ENCODE measurements at places on chromosomes 4 and X.

DNA sequence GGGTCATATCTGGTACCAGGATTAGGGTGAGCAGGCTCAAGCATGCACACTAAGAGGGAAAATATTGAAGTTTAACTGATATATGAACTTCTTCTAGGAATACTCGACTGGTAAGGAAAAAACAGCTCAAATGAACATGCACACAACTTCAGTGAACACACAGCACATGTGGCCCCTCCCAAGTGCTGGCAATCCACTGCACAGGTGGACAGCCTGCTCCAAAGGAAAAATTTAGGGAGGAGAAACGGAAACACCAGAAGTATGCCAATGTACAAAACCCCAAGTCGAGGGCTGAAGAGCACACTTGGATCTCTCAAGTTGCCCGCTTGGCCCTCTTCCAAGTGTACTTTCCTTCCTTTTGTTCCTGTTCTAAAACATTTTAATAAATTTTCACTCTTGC, 205.0 kb upstream of the FAM47C start:
- no peak for DNase-seq

DNA sequence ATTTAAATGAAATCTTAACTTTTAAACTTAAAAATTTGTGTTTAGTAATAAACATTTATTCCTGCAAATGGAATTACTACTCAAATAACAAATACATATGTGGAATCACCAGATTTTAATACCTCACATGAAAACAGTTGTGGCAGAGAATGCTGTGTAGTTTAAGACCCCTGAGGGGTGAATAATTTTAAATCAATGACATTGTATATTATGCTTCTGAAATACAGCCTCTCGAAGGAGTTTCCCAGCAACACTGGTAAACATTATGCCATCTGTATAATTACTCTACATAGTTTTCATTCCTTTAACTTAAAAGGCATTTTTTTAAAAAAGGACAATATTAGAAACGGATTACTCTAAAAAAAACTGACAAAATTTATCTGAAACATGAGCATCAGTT, 2313.3 kb downstream of the ARAP2 start:
- no peak for DNase-seq

DNA sequence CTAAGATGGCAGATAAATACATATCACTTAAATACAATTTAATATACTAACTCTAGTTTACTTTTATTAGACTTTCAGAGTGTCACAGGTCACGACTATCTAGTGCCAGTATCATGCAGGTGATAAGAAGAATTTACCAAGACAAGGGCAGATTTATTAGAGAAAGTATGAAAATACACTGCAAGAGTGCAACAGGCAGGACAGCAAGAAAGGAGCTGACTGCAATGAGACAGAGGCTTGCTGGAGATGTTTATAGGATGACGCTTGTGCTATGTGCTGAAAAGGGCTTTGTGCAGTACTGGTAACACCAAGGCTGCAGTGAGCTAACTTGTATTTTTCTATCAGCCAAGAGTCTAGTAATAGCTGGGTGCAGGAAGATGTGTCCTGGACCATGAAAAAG, 96.7 kb upstream of the QRFPR start:
- DNase-seq: no peak

- no peak for DNase-seq
These were observed 89.4 kb upstream of the IL13RA1 start for GRCh38 chrX:118637997-118638396.

DNA sequence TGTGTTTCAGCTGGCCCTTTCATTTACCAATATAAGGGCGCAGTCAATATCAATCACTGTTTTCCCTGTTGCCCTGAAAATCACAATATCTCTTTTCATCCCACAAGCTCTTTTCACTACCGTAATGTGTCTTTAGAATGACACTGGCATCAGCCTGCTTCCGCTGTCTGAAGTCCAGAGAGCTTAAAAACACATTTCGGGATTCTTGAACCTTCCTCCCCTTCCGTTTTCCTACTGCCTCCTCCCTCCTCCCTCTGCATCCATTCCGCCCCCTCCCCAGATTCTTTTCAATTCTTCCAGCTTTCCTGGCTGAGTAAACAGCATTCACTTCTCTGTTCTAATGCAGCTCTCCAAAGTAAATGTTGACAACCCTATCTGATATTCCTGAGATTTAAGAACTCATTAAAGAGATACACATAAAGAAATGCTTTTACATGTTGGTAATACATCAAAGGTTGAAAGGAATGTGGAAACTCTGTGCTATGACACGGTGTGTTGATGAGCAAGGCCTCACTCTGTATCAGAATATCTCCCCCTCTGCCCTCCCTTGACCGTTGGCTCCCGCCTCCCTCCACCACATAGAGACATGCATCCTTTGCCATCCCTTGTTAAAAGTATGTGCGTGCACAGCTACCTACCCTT, 83.5 kb upstream of the SPRY1 start:
- no peak for DNase-seq

DNA sequence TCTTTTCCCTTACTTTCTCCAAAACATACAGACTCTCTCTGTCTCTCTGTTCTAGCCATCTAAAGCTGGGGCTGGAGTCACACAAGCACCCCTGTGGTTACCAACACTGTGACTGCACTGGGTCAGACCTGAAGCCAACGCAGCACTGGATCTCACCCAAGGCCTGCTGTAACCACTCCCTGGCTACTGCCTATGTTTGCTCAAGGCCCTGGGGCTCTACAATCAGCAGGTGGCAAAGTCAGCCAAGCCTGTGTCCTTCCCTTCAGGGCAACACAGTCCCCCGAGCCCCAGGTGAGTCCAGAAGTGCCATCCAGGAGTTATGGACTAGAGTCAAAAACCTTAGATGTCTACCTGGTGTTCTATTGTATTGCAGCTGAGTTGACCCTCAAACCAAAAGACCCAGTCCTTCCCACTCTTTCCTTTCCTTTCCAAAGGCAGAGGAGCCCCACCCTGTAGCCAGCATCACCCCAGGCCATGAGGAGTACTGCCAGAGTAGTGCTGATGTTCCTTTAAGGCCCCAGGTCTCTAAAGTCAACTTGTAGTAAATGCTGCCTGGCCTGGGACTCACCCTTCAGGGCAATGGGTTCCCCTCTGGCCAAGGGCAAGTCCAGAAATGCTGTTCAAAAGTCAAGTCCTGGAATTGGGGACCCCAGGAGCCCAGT, 58.8 kb upstream of the RAP2C start:
- DNase-seq: no peak

GRCh38 chr4:31187979-31188378, 467.8 kb downstream of the PCDH7 start:
- DNase-seq: no peak

DNA sequence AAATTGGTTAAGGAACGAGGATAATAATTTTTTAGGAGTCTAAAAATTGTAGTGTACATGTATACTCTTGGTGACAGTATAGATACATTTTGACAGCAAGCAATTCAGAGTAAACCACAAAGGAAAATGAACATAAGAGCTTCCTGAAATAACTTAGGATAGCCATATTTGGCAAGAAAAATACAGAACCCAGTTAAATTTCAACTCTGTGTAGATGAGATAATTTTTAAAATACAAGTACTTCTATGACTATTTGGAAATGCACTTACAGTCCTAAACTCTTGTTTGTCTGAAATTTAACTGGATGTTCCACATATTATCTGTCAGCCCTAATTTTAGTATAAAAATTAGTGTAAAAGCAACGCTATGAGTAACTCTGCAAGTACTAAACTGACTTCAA, 124.4 kb upstream of the PCDH18 start:
- no peak for DNase-seq

GRCh38 chr4:112253382-112254000, 21.9 kb downstream of the AP1AR start:
- DNase-seq: no peak

- DNase-seq: no peak
These were observed 35.3 kb downstream of the NALF2 start for GRCh38 chrX:69539437-69539836.

DNA sequence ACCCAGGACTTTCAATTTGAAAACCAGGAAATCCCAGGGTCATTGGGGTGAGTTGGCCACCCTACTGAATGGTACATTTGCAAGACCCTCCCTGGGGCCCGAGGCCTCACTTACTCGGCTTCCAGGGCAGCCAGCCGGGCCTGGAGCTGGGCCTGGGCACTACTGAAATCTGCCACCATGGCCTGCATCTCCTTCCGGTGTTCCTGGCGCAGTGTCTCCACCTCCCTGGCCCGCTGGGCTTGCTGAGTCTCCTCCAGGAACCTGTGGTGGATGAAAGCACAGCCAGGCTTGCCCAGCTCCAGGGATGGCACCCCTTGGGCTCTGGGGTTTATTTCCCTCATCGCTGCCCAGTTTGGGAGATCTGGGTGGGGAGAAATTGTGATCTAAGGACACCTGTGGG, 24.7 kb downstream of the MED28 start:
- DNase-seq: no peak

DNA sequence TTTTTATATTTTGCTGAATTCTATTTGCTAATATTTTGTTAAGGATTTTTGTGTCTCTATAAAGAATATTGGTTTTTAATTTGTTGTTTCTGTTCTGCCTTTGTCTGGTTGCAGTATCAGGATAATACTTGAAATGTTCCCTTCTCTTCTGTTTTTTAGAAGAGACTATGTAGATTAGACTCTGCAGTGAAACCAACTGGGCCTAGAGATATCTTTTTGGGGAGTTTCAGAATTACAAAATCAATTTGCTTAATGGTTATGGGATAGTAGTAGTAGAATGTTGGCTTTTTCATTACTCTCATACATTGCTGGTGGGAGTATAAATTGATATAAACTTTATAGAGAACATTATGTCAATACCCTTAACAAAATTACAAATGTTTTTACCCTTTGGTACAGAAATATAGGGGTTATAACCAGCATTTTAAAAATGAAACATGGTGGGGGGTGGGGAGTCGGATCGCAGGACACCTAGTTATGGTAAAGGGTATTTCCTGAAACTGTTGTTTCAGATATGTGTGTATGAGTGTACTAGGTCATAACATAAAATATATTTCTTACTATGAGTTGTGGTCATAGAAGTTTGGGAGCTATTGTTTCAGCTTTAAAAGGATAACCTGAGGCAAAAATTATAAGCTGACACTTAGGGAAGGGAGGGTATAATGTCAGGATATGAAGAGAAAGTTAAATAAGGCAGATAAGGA, 29.0 kb downstream of the CLOCK start:
- no peak for DNase-seq

DNA sequence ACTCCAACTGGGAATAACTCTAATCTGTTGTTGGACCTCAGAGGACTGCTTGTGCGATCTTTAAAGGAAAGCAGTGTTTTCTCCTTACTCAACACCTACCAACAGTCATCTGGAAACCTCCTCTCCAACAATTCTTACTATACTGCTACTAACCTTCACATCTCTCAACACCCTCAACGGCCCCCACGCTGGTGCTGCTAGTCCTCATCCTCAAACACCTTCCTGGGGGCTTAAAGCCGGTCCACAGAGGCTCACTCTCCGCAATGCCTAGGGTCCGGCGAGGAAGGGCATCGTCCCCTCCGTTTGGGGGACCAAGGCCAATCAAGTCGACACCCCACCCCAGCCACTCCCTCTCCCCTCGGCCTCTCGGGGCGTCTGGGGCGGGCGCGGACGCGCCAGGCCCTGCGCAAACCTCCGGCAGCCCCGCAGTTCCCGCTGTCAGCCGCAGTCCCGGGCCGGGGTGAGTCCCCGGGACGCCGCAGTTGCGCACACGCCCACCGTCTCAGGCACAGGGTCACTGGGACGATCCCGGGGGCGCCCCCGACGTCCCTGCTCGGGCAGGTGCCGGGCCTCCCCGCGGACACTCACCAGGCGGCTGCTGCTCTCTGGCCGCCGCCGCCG, 418 bp downstream of the TAB3 start:
- DNase-seq: no peak

DNA sequence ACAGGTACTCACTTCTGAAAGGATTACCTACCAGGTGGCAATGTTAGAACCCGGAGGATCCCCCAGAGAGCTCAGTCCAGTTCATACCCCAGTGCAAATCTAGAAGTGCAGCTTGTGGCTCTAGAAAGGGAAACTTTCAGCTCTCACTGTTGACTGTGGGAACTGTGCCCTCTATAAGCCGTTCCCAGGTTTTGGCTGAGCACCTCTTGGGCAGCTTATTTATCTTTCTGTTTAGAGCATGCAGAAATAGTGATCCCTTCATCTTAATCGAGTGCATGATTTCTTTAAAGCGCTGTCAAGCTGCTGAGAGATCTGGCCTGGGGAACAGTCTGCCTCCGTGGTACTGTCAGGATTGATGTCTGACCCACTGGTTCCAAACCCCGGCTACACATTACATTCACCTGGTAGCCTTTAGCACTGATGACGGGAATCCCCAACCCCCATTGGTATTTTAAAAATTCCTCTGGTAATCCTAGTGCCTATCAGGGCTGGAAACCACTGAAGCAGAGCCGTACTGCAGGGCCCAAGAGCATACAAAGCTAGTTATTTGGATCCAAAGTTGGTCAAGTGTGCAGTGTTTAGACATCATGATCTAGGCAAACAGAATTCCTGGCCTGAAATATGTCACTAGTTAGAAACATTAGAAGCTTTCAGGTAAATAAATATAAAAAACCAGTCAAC, 103.2 kb downstream of the KLHL8 start:
- no peak for DNase-seq

- no peak for DNase-seq
These were observed 8.0 kb upstream of the DHRSX start for GRCh38 chrX:2508648-2509335.

GRCh38 chr4:41796545-41797210, 48.2 kb upstream of the PHOX2B start:
- no peak for DNase-seq

GRCh38 chr4:63921561-63921960, 487.7 kb downstream of the TECRL start:
- no peak for DNase-seq

DNA sequence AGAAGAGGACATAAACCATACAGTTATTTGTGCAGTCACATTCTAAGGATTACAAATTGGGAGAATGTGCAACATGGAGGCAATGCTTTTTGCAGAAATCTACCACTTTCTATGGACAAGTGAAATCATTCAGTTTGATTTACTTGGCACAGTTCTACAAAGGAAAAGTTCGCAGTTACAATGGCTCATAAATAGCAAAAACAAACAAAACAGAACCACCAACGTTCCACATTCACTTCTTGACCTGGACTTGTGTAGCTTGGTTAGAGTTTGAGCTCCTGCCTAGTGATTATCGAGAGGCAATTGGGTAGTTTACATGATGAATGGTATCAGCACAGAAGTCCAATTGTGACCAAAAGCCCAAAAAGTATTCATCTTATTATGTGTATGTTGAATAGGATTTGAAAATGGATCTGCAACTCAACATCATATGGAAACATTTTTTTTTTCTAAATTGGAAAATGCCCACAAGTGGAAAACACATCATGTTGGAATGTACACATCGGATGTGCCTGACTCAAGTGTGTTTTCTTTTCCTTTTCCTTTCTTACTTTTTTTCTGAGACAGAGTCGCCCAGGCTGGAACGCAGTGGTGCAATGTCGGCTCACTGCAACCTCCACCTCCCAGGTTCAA, 123.8 kb downstream of the LUZP4 start:
- no peak for DNase-seq

- DNase-seq: peak; percentile 95
These were observed at the start of gene MTHFD2L for GRCh38 chr4:74157561-74158465. TSS of gene MTHFD2L (plus strand) at chr4:74158118. CDS start at chr4:74158139, 21 bp downstream.

Data from HCT116 (cell line).